ENCODE measurements at places on chromosomes 1 and 21. TPM values are rescaled to one million over a fixed set of nuclear protein-coding genes. Genes with fewer than 3 reads are reported as not detected.

The MNDA gene
- not detected for total RNA-seq

The PGBD5 gene
- 1.7 TPM for total RNA-seq

The FCAMR gene
- total RNA-seq, result not detected

The CASQ2 gene
- not detected for total RNA-seq

The HYI gene
- 31.3 TPM for total RNA-seq

The SZT2 gene
- 30.7 TPM for total RNA-seq

The OR2M3 gene
- total RNA-seq, result not detected

The ARHGEF16 gene
- total RNA-seq, result not detected

The RPE65 gene
- not detected for total RNA-seq

The CYP4A11 gene
- total RNA-seq, result not detected

The TEX38 gene
- 0.29 TPM for total RNA-seq

The ACADM gene
- 27.6 TPM for total RNA-seq

The OSCP1 gene
- total RNA-seq, result 15.7 TPM

The AQP10 gene
- not detected for total RNA-seq

The AHCYL1 gene
- total RNA-seq, result 49.6 TPM

The TRIM67 gene
- total RNA-seq, result not detected

The CLCA1 gene
- 0.15 TPM for total RNA-seq

The C1orf146 gene
- total RNA-seq, result not detected

The WDR47 gene
- 16.0 TPM for total RNA-seq

The SSR2 gene
- total RNA-seq, result 711 TPM

The RNF207 gene
- 6.8 TPM for total RNA-seq

The PIK3R3 gene
- 6.3 TPM for total RNA-seq

The STYXL2 gene
- not detected for total RNA-seq

The MYCL gene
- total RNA-seq, result 0.15 TPM

The OVAAL gene
- not detected for total RNA-seq

The PLA2G2A gene
- total RNA-seq, result not detected

The AADACL3 gene
- not detected for total RNA-seq

The RGS18 gene
- total RNA-seq, result not detected

The SMIM1 gene
- 2.8 TPM for total RNA-seq

The GJB5 gene
- not detected for total RNA-seq

The SH2D2A gene
- not detected for total RNA-seq

The GPX7 gene
- 45.2 TPM for total RNA-seq

The TEKT2 gene
- total RNA-seq, result 0.15 TPM

The NUP210L gene
- 0.15 TPM for total RNA-seq

The LY9 gene
- not detected for total RNA-seq

The BCL2L15 gene
- under 0.01 TPM for total RNA-seq

The CSRP1 gene
- 347 TPM for total RNA-seq

The SLC2A5 gene
- total RNA-seq, result 2.0 TPM

The KRTAP19-5 gene
- total RNA-seq, result not detected

The ZBTB18 gene
- 4.8 TPM for total RNA-seq

The USH2A gene
- total RNA-seq, result not detected

The ERICH3 gene
- not detected for total RNA-seq

The RALGPS2 gene
- total RNA-seq, result 78.4 TPM

The CCDC185 gene
- total RNA-seq, result 0.17 TPM

The OR10J1 gene
- total RNA-seq, result not detected
